Stimulated activated CD4-positive, alpha-beta T cell treated with anti-CD3 and anti-CD28 coated beads, Interleukin-1b, Interleukin-23, amount 100 ng/mL, for 48 hours (primary cell): ENCODE measurements at places on chromosomes 12 and 14.

DNA sequence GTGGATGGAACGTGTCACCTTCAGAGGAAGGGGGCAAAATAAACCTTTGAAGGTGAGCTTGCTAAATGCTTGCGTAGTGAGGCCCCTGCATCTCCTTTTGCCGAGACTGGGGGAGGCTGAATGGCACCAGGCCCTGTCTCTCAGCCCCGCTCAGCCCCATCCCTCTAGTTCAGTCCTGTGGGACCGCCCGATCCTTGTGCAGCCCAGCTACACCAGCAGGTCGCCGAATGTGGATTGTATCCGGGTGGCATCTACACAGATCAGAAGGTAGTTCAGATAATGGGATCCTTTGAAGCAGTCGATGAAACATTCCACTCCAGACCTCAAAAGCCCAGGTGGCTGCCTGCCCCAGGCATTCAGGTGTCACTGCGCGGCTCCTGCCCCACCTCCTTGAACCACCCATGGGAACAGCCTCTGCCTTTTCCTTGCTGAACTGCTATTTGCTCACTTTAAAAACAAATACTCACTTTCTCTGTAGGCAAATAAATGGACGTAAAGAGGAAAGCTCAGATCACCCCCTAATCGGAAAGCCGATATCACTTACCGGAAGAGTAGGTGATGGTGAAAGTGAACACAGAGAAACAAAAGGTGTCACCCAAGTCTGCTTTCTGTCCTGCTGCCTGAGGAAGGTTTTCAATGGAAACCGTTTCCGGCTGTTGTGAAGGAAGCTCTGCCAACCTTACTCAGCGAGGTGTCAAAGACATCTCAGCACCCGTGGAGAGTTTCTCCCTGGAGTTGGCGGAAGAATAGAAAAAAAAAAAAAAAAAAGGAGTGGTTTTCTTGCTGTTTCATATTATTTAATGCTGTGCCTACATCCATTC lies 100.3 kb upstream of the NCOR2 start:
- no peak for DNase-seq

- DNase-seq = no peak
Measured at GRCh38 chr12:13218641-13219040, 22.1 kb downstream of the EMP1 start.

DNA sequence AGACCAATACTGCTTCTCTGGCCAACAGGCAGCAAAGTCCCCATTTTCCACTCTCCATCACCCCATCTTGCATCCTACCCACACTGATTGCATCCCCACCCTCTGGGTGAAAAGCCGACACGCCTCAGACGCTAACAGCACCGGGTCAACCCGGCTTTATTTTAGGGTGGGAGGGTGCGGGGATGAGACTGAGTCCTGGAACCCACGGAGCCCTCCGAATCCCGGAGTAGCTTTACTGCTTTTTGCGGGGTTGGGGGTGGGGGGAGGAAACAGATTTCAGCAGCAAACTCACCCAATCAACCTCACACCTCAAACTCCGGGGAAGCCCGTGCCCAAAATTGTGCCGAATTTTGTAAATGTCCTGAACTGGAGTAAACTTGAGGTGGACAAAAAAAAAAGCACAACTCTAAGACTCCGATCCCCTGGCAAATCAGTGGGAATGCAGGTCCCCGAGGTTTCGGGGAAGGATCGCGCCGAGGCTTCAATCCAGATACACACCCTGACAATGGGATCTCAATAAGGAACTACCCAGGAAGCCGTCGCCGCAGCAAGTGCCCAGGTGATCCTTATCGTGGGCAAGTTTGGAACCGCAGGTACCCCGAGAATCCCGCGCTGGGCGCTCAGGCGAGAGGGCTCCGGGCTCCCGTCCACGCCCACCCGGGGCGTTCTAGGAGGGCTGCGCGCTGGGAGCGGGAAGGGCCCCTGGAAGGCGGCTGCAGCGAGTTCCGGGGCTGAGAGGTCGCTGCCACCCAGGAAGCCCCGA lies 1.1 kb downstream of the GCH1 start:
- no peak for DNase-seq

DNA sequence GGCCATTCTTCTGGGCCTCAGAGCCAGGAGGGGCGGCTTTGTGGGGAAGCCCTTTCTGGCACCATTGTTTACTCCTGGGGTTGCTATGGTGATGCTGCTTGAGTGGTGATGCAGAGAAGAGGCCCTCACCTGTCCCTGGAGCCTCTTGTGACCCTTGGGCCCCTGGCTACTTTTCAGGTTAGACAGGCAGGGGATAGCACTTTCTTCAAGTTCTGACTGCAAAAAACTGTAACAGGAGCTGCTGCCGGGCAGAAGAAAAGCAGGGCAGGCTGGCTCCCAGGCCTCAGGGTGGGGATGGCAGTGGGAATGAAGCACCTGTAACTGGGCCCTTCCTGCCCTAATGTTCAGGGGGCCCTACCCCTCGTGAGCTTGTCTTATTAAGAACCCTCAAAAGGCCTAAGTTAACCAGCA lies at the start of gene TEX52:
TEX52 (minus strand) TSS at position 19 of the 411 bp plus-strand sequence; CDS start at position 6, 13 bp downstream.
- DNase-seq = no peak

GRCh38 chr12:7681535-7681934 lies 14.0 kb downstream of the GDF3 start:
- DNase-seq = no peak

GRCh38 chr14:75450381-75451276 lies 22.8 kb downstream of the JDP2 start:
- no peak for DNase-seq

GRCh38 chr14:101198398-101199027 lies 295.0 kb upstream of the RTL1 start:
- no peak for DNase-seq

GRCh38 chr12:13368971-13369370 lies 172.4 kb downstream of the EMP1 start:
- DNase-seq = no peak

- DNase-seq = no peak
Measured at GRCh38 chr12:3441435-3441834, 49.6 kb upstream of the PRMT8 start.

DNA sequence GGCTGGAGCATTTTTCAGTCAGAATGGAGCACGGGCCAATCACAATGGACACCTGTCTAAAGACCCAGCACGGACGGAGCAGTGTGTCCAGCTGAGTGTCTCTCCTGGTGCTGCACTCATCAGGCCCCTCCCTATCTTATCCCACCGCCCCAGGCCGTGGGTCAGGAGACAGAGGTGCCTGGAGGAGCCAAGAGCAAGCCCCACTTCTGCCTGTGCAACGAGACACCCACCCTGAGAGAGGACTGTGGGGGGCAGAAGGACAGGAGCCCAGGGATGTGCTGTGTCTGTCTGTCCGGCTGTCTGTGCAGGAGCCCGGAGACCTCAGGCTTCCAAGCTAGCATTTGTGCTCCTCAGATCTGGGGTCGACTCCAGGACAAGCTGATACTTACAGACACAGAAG lies 69.6 kb upstream of the SFSWAP start:
- DNase-seq = no peak

GRCh38 chr12:114678028-114678427 lies 5.9 kb downstream of the TBX3 start:
- DNase-seq = no peak

GRCh38 chr12:27868139-27868538 lies 88.1 kb upstream of the MANSC4 start:
- no peak for DNase-seq

GRCh38 chr12:16076557-16076956 lies 165.4 kb downstream of the DERA start:
- no peak for DNase-seq

DNA sequence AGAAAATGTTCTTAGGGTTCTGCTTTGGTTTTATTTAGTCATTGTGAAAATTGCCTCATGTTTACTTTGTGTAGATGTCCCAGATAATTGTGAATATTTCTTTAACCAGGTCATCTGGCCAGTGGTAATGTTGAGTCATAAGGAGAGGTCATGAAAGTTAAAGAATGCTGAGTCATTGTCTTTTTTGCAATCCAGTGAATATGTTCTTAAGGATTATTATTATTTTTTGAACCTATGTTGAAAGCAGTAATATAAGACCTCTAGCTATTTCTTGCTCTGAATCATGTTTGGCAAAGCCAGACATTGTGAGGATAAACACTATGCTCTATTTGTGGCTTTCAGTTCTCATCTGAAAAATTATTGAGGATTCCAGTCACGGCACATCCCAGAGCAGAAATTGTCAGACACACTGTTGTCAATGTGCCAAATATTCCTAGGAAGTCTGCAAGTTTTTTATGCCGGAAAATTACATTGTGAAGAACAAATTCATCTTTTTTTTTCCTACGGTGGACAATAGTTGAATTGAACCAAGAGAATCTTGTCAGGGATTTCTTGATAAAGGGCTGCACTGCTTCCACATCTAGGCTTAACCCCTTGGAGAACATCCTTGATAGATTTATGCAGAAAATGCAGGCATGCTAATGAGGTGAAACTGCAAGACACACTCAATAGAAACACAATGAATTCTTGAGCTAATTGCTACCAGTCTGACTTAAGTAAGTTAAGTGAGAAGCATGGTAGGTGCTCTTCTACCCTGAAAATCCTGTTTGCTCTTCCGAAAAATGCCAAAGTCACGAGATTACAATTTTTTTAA lies 369.6 kb downstream of the ATP23 start:
- no peak for DNase-seq

DNA sequence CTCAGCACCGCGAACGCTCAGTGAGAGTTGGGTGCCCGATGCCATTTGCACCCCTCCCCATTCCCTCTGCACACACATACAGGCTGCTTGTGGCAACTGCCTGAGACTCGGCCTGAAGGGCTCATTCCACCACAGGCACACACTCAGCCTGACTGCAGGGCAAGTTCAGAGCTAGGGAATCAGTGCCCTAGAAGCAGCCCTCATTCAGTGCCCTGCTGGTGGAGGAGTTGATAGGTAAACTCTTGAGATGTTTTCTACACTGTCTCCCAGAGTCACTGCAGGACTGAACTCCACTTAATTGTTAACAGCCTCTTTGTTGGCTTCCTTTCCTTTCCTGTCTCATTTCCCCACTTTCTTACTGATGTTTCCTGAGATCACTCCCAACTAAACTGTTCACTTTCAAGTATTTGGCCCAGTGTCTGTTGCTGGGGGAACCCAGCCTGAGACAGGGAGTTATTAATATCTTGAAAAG lies 16.9 kb downstream of the PPP1R36 start:
- no peak for DNase-seq
